ENCODE measurements at places on chromosomes 7 and 10. TPM values are rescaled to one million over a fixed set of nuclear protein-coding genes. Genes with fewer than 3 reads are reported as not detected.

- DNase-seq: no peak
Measured at GRCh38 chr7:118288098-118288497, 63.6 kb downstream of the ANKRD7 start.

GRCh38 chr10:93757801-93758507 lies at the start of gene LGI1:
LGI1 (plus strand) TSS chr10:93757936; CDS start chr10:93758145, 209 bp downstream.
- DNase-seq: no peak

DNA sequence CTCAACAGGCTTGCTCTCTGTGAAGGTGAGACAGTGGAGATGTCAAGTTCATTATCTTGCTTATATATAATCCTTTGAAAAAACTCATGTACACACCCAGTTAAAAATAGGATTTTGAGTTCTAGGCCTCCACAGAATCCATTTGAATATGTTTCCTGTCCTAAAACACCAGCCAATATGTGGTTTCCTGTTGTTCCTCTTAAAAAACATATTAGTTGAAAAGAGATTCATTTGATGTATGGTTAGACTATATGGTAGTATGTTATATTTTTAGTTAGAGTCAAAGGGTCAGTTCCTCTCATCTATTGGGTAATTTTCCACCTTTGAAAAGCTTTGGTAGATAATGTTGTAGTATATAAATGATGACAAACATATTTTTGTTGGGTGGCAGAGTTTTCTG lies 16.0 kb downstream of the PPP1R9A start:
- DNase-seq: no peak

Gene SFRP5
- polyA plus RNA-seq: 148 TPM
